ENCODE measurements at places on chromosomes 4 and X.

GRCh38 chrX:107834275-107835201 is 8.9 kb downstream of the MID2 start:
- peak; percentile 24 for DNase-seq

- peak; percentile 92 for DNase-seq
These were observed 37.4 kb upstream of the SPON2 start for GRCh38 chr4:1209821-1210220.

DNA sequence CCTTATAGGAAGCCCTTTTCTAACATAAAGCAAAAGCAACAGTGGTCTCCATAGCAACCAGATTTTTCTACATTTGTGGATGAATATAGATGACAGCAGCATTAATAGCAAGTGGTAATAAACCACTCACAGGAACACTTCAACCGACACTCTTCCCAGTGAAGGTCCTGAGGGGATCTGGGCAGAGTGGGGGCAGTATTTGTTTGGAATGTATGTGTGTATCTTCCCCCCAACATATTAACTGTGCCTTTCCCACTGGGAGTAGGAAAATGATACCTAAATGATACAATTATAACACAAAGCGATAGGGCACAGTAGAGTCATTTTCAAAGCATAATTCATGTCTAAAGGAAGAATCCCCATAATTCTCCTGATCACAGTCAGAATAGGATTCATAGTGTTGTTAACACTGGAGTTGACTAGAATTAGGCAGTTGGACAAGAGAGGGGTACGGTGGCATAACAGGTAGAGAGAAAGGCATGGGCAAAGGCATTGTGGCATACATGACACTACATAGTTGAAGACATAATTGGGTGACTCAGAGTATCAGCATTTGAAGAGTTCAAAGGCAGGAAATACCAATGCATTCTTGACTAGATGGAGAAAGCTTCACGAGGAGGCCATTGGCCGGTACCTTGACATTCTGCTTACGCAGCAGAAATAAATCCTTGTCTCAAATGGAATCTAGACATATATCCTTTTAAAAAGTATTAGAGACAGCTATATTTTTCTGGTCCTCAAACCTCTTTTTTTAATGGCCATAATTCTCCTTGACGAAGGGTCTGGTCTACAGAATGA is 15.2 kb downstream of the CAPN6 start:
- no peak for DNase-seq

- DNase-seq: no peak
These were observed 132.7 kb downstream of the PALLD start for GRCh38 chr4:168629566-168629965.
